ENCODE measurements at places on chromosomes 3 and 15.

GRCh38 chr3:48555231-48555948, 1.2 kb downstream of the PFKFB4 start:
- no peak overlapping the region for H3K27ac ChIP-seq
- no peaks in the 10 kb centered on the region for H3K27me3 ChIP-seq
- peaks cover 31% of the 10 kb centered on the region for H3K4me1 ChIP-seq

GRCh38 chr3:2392981-2393380, 294.3 kb downstream of the CNTN4 start:
- H3K36me3 ChIP-seq: no peaks in the 10 kb centered on the region
- no peak overlapping the region for H3K4me3 ChIP-seq
- H3K4me1 ChIP-seq: no peaks in the 10 kb centered on the region
- no peak for DNase-seq
- H3K27ac ChIP-seq: no peak overlapping the region

DNA sequence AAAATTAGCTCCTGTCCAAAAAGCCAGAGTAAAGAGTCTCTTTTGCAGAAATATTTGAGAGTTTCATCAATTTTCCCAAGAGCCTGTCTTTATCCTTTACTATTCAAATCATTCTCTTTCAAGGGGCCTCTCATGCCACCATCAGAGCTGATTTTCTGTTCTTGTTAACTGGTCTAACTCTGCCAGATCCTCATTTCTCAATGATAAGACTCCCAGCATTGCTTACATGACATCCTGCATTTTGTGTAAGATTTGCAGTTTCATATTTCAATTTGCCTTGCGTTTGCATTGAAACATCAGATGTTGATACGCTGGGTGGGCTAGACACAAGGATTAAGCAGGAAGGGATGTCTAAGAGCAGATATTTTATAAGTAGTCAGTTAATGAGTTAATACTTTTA, 228.7 kb downstream of the TBL1XR1 start:
- H3K4me1 ChIP-seq: no peaks in the 10 kb centered on the region
- DNase-seq: no peak
- H3K4me3 ChIP-seq: no peak overlapping the region
- H3K36me3 ChIP-seq: no peaks in the 10 kb centered on the region

GRCh38 chr3:30641416-30642251, 35.2 kb downstream of the TGFBR2 start:
- H3K27me3 ChIP-seq: no peaks in the 10 kb centered on the region
- peak overlapping the region; percentile 77 for H3K4me3 ChIP-seq

DNA sequence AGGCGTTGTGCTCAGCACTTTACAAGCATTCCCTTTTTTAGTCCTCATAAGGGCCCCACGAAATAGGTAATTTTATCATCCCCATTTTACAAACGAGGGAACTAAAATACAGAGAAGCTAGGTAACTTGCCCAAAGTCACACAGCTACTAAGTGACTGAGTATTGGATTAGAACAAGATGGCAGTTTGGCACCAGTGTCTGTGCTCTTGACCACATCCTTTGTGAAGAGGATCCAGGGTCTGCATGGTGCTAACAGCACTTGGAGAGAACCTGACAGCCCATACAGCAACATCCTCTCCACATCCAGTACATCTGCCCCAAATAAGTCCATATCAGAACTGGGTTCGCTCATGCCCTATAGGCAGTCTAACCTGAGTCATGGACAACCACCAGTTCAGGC, 21.8 kb upstream of the DAPK2 start:
- H3K4me1 ChIP-seq: peaks cover 27% of the 10 kb centered on the region
- DNase-seq: no peak
- H3K27me3 ChIP-seq: no peaks in the 10 kb centered on the region
- peaks cover 6% of the 10 kb centered on the region for H3K36me3 ChIP-seq

GRCh38 chr15:80854104-80854503, 74.9 kb downstream of the CEMIP start:
- no peaks in the 10 kb centered on the region for H3K4me1 ChIP-seq
- DNase-seq: no peak
- no peak overlapping the region for H3K4me3 ChIP-seq
- no peaks in the 10 kb centered on the region for H3K36me3 ChIP-seq

DNA sequence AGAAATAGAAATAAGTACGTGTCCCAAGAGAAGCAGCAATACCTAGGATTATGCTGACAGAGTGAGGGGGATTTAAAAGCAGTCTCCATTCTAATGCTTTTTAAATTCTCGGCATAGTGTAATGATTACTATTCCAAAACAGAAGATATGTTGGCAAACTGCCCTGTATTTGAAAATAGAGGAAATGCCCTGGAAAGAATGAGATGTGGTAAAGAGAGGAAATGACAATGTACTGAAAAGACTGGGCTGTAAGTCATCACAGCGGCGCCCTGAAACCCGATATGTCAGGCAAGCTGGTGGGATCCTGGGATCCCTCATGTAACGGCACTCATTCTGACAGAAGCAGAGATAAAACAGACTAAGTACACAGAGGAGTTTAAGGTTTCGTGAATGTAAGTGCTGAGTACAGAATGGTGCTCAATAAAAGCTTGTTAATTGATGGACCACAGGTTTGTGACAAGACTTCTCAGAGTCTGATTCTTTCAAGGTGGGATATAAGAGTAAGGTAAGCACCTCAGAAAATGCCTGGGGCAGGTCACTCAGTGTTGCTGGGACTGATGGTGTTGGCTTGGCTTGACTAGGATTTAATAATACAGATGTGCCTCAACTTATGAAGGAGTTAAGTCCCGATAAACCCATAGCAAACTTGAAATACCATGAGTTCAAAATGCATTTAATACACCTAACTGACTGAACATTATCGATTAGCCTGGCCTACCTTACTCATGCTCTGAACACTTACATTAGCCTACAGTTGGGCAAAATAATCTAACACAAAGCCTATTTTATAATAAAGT, 91.4 kb downstream of the NFKBIZ start:
- H3K36me3 ChIP-seq: no peaks in the 10 kb centered on the region
- DNase-seq: peak; percentile 29
- H3K4me3 ChIP-seq: no peak overlapping the region
- no peaks in the 10 kb centered on the region for H3K27me3 ChIP-seq
- peaks cover 28% of the 10 kb centered on the region for H3K4me1 ChIP-seq

GRCh38 chr15:100663915-100664281, 61.5 kb downstream of the ASB7 start:
- no peak overlapping the region for H3K4me3 ChIP-seq
- no peaks in the 10 kb centered on the region for H3K36me3 ChIP-seq
- no peak overlapping the region for H3K27ac ChIP-seq
- DNase-seq: no peak

DNA sequence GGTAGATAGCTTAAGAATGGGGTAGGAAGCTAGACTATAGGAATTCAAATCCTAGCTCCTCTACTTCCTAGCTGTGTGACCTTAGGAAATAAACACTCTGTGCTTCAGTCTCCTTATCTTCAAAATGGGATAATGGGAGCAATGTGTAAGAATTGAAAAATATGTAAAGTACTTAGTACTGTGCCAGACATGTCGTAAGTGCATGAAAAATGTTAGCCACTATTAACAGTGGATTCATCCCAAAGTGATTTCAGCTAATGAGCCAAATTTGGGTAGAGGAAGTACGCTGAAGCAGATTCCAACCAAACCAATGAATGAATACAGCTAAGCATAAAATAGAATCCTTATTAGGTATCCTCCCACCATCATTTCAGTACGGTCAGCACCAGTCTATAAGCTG, 192.1 kb downstream of the RORA start:
- no peak overlapping the region for H3K27ac ChIP-seq
- no peaks in the 10 kb centered on the region for H3K4me1 ChIP-seq
- no peaks in the 10 kb centered on the region for H3K36me3 ChIP-seq

DNA sequence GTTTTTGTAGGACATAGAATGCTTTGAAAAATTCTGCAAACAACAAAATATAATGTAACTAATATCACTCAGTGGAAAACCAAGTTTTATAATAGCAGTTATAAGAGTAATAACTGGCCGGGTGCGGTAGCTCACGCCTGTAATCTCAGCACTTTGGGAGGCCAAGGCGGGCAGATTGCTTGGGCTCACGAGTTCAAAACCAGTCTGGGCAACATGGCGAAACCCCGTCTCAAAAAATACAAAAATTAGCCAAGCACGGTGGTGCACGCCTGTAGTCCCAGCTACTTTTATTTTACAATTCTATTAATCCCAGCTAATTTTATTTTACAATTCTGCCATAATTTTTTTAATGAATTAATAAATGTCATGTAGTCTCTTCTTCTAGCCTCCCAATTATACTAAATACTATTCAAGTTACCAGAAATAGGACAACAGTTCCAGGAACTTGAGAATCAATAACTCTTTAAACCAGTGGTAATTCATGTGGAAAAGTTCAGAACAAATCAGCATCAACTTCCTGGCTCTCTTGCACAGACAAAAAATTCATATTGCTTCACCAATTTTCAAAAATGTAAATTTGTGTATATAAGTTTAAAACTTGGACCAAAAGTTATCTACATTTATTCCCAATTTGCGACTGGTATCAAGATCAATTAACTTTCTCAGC, 2.2 kb downstream of the DENND4A start:
- no peaks in the 10 kb centered on the region for H3K36me3 ChIP-seq
- no peaks in the 10 kb centered on the region for H3K27me3 ChIP-seq
- H3K27ac ChIP-seq: peak overlapping the region; percentile 95
- H3K4me1 ChIP-seq: peaks cover 29% of the 10 kb centered on the region
- peak overlapping the region; percentile 99 for H3K4me3 ChIP-seq
- no peak for DNase-seq
